ENCODE measurements at places on chromosomes 6 and 20. TPM values are rescaled to one million over a fixed set of nuclear protein-coding genes. Genes with fewer than 3 reads are reported as not detected.

DNA sequence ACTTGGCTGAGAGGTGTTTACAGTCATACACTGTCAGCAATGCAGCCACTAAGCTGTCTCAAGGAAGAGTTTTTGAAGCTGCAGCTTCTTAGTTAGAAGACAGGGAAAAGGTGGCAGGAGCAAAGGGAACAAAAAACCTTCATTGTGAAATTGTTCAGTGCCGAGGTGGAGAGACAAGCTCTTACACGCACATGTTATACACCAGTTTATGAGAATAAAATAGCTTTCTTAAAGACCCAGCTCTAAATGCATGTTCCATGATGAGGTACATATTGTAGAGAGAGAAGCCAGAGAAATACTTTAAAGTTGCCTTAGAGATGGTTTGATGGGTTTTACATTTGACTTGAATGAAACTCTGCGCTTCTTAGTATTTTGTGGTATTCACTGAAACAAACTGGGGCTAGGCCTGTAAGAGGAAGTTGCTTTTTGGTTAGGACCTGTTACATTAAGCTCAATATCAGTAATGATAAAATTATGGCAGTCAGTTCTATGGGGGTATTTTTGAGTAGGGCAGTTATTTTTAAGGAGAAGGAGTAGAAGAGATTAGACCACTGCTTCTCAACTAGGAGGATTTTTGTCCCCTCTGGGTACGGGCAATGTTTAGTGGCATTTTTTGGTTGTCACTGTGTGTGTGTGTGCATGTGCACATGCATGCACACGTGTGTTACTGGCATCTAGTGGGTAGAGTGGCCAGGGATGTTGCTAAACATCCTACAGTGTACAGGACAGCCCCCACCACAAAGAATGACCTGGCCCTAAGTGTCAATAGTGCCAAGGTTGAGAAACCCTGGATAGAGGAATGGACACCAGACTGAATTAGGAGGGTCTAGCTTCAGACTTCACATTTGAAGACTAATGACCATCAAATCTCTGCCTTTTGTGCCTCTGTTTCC lies 9.8 kb downstream of the NEDD9 start:
- DNase-seq: no peak

Gene EYS
- total RNA-seq: not detected

DNA sequence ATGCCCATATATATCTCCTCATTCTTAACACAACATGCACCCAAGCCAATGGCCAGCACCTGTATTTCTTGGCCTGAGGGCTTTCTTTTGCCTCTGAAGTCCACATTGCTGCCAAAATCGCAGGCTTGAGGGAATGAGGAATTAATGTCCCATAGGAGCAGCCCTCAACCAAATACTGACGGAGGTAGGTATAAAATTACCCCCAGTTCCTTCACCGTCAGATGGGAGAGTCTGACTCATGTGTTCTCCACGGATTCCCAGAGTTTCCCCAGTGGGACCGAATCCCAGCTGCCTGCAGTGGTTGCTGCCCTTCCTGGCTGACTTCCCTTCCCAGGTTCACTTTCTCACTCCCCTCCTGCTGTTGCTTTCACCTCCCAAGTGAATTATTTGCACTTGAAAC lies 602.2 kb upstream of the NOX3 start:
- no peak for DNase-seq

DNA sequence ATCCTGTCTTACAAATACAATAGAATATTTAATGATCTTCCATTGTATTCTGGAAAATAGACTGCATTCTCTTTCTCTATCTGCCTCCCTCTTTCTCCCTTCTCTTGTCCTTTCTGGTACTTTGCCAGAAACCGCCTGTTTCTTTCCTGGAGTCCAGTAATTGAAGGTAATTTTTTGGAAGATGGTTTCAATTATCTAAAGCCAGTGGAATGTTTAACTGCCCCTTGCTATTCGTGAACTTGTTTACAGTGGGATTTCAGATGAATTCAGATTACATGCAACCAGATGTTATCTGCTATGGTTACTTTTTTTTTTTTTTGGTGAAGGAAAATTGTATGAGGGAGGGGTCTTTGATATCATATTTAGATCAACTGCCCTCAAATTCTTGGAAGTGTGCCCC lies 655.5 kb upstream of the FLRT3 start:
- DNase-seq: no peak

GRCh38 chr6:21984561-21984960 lies 312.3 kb downstream of the PRL start:
- peak; percentile 79 for DNase-seq

DNA sequence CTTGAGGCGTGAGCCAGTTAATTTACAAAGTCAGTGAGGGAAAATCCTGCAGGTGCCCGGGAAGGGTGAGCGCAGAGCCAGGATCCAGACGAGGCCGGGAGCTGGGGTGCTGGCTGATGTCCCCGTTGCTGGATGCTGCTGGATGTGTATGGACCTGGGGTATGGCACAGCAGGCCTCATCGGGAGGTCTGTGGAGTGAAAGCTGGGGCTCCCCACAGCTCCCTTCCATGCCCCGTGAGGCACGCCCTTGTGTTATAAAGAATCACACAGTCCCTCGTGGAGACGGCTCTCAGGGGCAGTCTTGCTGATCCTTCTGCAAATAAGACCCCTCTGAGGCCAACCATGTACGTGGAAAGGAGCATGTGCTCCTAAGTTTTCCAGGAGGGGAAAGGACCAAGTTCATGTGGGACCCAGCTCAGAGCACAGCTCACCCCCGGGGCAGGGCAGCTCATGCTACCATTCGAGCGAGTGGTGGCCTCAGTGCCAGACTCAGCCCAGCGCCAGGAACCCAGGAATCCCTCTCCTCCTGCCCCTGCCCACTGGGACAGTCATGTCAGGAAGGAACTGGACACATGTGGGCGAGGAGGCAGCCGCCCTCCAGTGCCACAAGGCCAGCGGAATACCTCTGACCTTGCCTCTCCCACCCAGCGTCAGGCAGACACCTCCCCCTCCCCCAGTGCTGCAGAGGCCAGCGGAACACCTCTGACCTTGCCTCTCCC lies 97.5 kb downstream of the CDH4 start:
- DNase-seq: no peak

- DNase-seq: no peak
These were observed 323.8 kb upstream of the NOX3 start for GRCh38 chr6:155779456-155779855.

Gene PAK5
- total RNA-seq: not detected

DNA sequence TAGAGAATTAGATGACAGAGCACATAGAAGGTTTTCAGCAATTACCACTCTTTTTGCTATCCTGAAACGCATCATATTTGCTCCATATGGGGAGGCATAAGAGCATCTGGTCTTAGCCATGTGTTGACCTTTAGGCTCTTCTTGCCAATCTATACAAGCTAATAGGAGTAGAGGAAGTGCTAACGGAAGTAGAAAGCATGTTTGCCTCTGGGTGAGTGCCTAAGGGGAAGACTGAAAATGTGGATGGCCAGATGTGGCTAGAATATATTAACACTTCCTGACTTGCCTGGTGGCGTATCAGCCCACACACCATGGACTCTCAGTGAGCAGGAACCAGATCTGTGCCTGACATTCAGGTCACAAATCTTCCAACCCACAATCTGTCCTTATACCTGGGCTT lies 136.3 kb downstream of the LRRC1 start:
- no peak for DNase-seq

Gene ULBP2
- total RNA-seq: not detected

GRCh38 chr6:52333840-52334200 lies 28.1 kb upstream of the PAQR8 start:
- peak; percentile 66 for DNase-seq
